ENCODE measurements at places on chromosomes 3 and 15. TPM values are rescaled to one million over a fixed set of nuclear protein-coding genes. Genes with fewer than 3 reads are reported as not detected.
A peak's percentile ranks its signal among the peaks of the same experiment; 100 is the strongest.

The CPB1 gene
- not detected for total RNA-seq

The KCNMB2 gene
- not detected for total RNA-seq

DNA sequence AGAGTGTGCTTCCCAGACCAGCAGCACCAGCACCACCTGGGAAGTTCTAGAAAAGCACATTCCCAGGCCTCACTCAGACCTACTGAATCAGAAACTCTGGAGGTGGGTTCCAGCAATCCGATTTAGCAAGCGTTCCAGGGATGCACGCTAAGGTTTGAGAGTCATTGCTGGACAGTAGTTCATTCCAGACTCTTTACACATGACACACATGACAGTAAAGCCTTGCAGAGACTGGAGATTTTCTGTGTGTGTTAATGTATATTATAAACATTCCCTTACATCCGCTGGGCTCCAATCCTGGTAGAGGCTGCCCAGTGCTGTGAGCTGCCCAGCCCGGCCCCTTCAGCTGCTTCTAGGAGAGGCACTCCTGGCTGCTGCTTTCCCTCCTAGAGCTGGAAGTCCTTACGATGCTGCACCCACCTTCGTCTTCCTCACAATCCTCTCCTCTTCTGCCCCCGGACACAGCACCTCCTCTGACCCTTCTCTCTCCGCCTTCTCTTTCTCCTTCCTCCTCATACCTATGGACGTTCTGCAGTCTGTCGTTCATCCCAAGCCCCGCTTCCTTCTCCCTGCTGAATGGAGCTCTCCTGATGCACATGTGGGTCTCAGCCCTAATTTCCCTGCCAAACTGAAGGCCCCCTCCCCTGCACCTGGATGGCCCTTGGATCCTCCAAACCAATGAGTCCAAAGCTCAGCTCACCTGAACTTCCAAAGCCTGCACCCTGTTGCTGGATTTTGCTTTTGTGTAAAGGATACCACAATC lies 44.4 kb downstream of the ITGA11 start:
- H3K27me3 ChIP-seq, result peaks cover 11% of the 10 kb centered on the region
- H3K4me3 ChIP-seq, result no peak overlapping the region
- H3K27ac ChIP-seq, result no peak overlapping the region
- DNase-seq, result peak; percentile 2
- peaks cover 25% of the 10 kb centered on the region for H3K4me1 ChIP-seq

- H3K27ac ChIP-seq, result no peak overlapping the region
- peaks cover 3% of the 10 kb centered on the region for H3K36me3 ChIP-seq
- H3K27me3 ChIP-seq, result no peaks in the 10 kb centered on the region
- peaks cover 11% of the 10 kb centered on the region for H3K4me1 ChIP-seq
- H3K4me3 ChIP-seq, result no peak overlapping the region
- DNase-seq, result no peak
These were observed 97.4 kb downstream of the PGPEP1L start for GRCh38 chr15:98909968-98910885.

DNA sequence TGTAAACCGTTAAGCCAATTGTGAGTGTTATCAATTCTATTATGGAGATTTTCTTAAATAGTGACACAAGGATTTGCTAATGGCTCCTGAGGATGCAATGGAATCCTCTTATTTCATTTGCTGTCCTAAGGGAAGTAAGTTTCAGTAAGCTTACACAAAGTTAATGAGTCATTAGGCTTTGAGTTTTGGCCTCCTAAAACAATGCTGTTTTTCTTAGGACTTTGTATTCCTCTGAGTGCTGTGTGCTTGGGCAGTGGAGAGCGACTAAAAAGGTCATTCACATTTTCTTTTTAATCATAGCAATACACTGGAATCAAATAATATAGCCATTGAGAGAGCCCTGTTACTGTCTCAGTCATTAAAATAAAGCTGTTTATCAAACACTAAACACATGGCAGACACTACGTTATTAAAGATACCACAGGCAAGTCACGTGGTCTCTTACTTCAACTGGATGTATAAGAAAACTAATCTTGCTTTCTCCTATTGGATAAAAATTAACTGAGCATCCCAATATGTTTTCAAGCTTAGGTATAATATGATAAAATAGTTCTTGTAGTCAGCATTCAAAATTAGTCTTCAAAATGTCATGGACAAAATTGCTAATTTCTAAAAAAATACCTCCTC lies 290.8 kb downstream of the NLGN1 start:
- H3K27ac ChIP-seq, result no peak overlapping the region
- H3K27me3 ChIP-seq, result no peaks in the 10 kb centered on the region
- no peaks in the 10 kb centered on the region for H3K36me3 ChIP-seq
- no peak overlapping the region for H3K4me3 ChIP-seq

GRCh38 chr15:95894407-95894956 lies 436.0 kb upstream of the NR2F2 start:
- no peaks in the 10 kb centered on the region for H3K4me1 ChIP-seq
- no peak overlapping the region for H3K27ac ChIP-seq
- DNase-seq, result no peak
- H3K36me3 ChIP-seq, result no peaks in the 10 kb centered on the region
- no peaks in the 10 kb centered on the region for H3K27me3 ChIP-seq

Data from activated CD4-positive, alpha-beta memory T cell treated with anti-CD3 and anti-CD28 coated beads, Interleukin-2, amount 10 ng/mL, durations not matched to agents 7 days and 5 days (primary cell).